ENCODE measurements at places on chromosomes 7 and 10. TPM values are rescaled to one million over a fixed set of nuclear protein-coding genes. Genes with fewer than 3 reads are reported as not detected.

DNA sequence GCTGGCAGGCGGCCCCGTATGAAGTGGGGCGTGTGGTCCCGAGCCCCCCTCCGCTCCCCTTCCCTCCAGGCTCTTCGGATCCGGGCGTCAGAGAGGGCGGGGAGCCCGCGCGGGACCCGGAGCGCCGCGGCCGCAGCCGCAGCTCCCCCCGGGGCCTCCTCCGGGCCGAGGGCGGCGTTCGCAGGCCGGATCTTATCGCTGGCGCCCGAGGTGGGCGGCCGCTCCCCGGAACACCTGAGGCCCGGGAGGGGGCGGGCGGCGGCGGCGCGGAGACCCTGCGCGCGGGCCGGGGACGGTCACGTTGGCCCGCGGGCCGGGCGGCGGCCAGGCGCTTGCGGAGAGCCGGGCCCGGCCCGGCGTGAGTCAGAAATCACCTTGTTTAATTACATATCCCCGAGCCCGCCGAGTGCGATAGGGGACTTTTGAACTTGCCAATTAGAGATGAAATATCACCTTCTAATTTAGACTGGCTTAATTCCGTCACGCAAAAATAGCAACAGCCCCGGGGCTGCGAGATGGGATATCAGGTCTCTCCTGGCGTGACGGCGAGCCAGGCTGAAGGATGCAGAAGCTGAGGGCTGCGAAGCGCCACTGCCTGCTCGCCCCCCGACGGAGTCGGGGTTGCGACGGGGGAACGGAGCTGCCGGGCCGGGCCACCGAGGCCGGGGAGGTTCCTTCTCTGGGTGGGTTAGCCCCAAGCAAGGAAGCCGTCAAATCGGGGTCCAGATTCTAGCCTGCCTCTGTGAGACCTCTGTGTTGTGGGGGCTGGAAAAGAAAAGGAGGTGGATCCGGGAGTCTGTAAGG lies 43.4 kb downstream of the LDB3 start:
- DNase-seq = peak; percentile 32

GRCh38 chr10:100909501-100910263 lies 3.1 kb upstream of the SLF2 start:
- DNase-seq = no peak

DNA sequence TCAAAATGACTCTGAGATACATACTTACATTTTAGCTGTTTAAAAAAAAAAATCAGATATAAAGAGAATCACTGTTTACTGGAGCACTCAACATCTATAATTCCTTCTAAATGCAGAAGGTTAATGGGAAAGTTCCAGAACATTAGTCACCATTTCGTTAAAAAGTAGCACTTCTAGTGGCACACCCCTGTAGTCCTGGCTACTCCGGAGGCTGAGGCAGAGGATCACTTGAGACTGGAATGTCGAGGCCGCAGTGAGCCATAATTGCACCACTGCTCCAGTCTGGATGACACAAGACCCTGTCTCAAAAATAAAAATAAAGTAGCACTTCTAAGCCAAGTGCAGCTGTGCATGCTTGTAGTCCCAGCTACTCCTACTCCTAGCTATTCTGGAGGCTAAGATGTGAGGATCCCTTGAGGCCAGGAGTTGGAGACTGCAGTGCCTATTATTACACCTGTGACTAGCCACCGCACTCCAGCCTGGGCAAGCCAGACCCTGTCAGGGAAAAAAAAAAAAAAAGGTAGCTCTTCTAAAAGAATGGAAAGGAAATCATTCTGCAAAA lies 2.2 kb downstream of the FGFBP3 start:
- DNase-seq = no peak

Gene NEURL1
- total RNA-seq = 0.16 TPM

GRCh38 chr10:88125766-88126165 lies 262.3 kb downstream of the PTEN start:
- DNase-seq = no peak

Gene NEUROG3
- not detected for total RNA-seq

GRCh38 chr10:82335831-82336230 lies 460.8 kb downstream of the NRG3 start:
- DNase-seq = no peak

Gene ZNF425
- total RNA-seq = 2.6 TPM

Gene GPR37
- total RNA-seq = 0.98 TPM

DNA sequence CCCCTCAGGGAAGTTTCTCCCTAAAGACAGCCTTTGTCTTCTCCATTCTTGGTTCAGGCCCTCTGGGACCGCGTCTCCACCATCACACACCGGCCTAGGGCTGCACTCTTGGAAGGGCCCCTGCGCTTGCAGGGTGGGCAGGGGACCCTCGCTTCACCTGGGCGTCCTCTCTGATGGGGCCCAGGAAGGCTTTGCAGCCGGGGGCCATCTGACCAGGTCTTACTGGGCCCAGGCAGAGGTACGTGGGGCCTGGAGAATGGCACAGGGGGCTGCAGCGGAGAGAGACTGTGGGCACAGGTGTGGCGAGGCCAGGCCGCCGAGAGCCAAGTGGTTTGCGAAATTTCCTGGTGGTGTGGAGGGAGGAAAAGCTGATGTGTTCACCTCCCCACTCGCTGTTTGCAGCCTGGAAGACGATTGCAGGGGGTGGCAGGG lies 44.4 kb downstream of the ALOX5 start:
- no peak for DNase-seq

DNA sequence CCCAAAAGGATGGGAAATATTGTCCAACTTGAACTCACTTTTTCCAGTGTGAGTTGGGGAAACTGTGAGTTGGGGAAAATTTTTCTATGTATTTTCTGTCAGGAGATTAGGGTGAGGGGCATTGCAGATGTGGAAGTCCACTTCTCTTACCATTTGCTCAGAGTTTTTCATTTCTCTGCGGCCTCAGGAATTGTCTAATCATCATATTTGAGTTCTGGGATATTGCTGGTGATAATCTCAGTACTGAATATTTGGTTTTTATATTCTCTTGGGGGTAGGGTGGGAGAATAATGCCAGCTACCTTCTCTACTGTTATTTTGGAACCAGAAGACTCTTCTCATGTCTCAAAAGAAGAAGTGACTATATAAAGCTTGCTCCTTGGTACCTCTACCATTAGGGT lies 141.3 kb upstream of the SLC13A1 start:
- no peak for DNase-seq

- DNase-seq = no peak
These were observed 504 bp upstream of the BMPER start for GRCh38 chr7:33904681-33905388.

Gene OR2A5
- total RNA-seq = not detected

- DNase-seq = no peak
These were observed 505.6 kb downstream of the RPS24 start for GRCh38 chr10:78539247-78539766.

Gene ACSM6
- not detected for total RNA-seq

Gene AKR1C4
- total RNA-seq = not detected

GRCh38 chr10:116752563-116752962 lies 10.2 kb upstream of the HSPA12A start:
- no peak for DNase-seq

- DNase-seq = no peak
These were observed 62.6 kb upstream of the SEM1 start for GRCh38 chr7:96772139-96772694.

- no peak for DNase-seq
These were observed 166.4 kb downstream of the SLIT1 start for GRCh38 chr10:97019213-97019844.

Gene EIF5AL1
- total RNA-seq = 0.15 TPM

GRCh38 chr10:5649746-5650145 lies 16.6 kb downstream of the ASB13 start:
- DNase-seq = no peak

DNA sequence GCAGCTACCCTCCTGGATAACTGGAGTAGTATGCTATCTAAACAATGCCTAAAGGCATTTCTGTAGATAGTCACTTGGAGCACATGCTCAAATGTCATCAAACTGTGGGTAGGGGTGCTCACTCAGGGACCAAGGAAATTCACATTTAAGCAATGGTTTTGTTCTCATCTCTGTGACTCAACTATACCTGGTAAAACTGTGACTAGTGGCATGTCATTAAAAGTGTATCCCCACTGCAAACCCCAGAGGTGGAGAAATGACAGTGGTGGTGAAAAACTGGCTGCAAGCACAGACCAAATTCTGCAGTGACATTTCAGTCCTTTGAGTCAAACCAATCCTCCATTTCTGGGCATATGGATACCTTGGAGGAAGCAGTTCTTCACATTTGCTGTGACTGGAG lies 134.2 kb upstream of the EFCAB10 start:
- no peak for DNase-seq

- DNase-seq = no peak
These were observed 38.1 kb upstream of the R3HCC1L start for GRCh38 chr10:98096316-98096715.

DNA sequence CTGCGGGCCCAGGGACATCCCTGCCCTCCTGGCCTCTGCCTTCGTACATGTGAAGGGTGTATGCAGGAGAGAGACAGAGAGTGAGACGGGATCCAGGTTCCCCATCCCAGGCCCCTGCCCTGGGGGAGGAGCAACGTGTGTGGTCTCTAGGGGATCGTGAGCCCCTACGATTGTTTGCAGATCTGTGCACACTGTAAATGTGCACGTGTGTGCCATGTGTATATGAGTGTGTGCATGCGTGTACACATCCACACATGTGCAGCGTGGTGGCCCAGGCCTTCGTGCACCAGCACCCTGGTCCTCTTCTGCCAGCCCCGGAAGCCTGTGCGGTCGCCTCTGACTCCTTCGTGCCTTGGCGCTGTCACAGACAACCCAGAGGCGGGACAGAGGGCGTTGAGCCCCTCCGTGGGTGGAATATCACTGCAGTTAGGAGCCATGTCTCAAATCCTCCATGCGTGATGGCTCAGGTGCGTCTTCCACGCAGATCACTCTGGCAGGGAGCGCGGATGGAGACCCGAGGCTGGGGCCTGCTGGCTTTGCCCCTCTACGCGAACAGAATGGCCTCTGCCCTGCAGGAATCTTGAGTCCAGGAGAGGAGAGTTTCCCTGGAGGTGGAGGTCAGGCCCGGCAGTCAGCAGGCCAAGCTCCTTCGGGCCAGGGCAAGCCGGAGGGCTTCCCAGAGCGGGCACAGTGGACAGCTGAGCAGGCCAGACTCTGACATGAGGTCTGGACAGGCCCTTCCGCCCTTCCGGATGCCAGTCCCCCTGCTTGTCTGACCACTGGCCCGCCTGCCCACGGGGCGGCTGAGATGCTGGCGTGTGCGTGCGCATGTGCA lies 97.5 kb downstream of the UNCX start:
- no peak for DNase-seq

- DNase-seq = no peak
These were observed 31.6 kb downstream of the SLC16A12 start for GRCh38 chr10:89503652-89504370.

Gene ACTL6B
- total RNA-seq = not detected

Gene OR2A7
- total RNA-seq = 14.7 TPM

GRCh38 chr7:4129481-4130122 lies 552.5 kb upstream of the FOXK1 start:
- DNase-seq = peak; percentile 55

- DNase-seq = no peak
These were observed 13.2 kb downstream of the ANK3 start for GRCh38 chr10:60376221-60377041.

DNA sequence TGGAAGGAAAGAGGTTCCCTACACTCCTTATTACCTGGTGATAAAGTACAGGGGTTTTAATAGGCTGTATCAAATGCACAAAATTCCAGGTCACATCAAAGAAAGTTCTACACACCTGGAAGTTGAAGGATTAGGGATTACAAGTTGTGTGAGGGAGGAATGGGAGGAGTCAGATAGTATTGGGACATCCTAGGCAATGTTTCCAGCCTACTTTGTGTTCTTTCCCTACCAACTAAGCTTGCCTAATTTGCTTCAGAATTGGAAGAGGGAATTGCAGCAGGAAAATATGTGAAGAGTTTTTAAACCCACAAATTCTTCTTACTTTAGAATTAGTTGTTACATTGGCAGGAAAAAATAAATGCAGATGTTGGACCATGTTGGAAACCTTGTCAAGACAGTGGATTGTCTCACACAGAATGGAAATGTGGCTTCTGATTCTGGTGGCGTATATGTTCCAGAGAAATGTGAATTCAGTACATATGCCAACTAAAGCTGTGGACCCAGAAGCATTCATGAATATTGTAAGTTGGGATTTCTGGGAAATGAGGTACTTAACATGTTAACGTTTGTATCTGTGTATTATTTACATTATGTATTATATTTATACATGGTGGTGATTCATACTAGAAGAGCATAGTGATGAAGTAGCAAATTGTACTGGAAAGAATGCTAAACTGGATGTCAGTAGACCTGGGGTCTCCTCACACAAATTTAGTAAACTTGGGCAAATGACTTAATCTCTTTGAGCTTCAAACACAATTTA lies at the start of gene LIPM:
Gene LIPM (plus strand): TSS at position 208 of the 763 bp plus-strand sequence. CDS start 167 bp downstream, at position 375.
- DNase-seq = no peak

- DNase-seq = no peak
These were observed 1.5 kb downstream of the GDF2 start for GRCh38 chr10:47323636-47324296.

GRCh38 chr10:133236401-133237240 lies 1.0 kb upstream of the VENTX start:
- DNase-seq = no peak

Gene IKZF1
- 21.4 TPM for total RNA-seq

Gene COL13A1
- 0.66 TPM for total RNA-seq

DNA sequence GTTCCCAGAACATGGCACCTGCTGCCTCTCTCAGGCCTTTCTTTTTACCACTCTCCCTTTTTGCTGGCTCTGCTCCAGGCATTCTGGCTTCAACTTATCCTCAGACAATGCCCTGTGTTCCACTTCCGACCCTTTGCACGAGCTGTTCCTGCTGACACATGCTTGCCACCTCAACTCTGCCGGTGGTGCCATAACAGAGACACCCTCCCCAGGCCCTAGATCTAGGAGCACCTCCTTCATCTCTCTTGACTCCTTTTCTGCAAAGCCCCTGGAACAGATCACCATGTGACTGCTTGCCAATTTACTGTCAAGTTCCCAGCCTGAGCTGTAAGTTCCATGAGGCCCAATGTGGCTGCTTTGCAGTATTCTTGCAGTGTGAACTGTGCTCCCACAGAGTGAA lies 256.0 kb upstream of the MKI67 start:
- no peak for DNase-seq

GRCh38 chr10:490891-491571 lies 198.4 kb downstream of the DIP2C start:
- DNase-seq = no peak

GRCh38 chr10:86022906-86023305 lies 343.7 kb downstream of the GRID1 start:
- no peak for DNase-seq

- no peak for DNase-seq
These were observed 7.6 kb downstream of the CUBN start for GRCh38 chr10:17122052-17122451.

Measured in breast epithelium (tissue), 4 donors.